ENCODE measurements at places on chromosomes 1 and 21.

DNA sequence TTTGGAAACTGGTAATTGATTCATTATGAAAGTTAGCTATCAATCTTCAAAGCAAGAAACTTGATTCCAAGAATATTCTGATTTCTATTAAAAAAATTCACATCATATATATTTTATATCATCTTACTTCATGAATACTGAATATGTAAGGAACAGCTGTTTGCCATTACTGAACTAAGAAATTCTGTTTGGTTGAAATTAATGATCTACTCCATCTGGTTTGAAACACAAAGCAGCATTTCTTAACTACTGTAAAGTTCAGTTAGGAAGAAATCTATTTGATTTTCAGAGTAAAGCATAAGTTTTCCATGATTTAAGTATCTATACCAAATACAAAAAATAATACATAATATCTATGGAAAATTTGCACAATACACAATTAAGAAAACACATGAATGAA lies 66.0 kb upstream of the SCYL3 start:
- no peak for DNase-seq

GRCh38 chr1:203286161-203286984 lies 18.9 kb upstream of the BTG2 start:
- no peak for DNase-seq

DNA sequence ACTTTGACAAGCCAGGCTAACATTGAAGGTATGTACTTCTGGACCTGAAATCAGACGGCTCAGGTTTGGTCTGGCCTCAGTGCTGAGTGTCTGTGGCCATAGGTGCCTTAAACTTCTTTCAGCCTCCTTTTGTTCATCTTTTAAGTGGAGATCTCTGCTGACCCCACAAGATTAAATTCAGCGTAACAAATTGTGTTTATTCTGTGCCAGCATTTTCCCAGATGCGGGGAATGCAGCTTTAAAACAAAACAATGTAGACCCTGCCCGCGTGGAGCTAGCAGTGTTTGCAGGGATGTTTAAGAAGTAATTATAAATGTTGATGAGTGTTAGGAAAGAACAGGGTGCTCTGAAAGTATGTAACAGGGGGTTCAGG lies 923 bp downstream of the CAP1 start:
- DNase-seq: no peak

- no peak for DNase-seq
These were observed 53.6 kb downstream of the SLC45A1 start for GRCh38 chr1:8371372-8371991.

DNA sequence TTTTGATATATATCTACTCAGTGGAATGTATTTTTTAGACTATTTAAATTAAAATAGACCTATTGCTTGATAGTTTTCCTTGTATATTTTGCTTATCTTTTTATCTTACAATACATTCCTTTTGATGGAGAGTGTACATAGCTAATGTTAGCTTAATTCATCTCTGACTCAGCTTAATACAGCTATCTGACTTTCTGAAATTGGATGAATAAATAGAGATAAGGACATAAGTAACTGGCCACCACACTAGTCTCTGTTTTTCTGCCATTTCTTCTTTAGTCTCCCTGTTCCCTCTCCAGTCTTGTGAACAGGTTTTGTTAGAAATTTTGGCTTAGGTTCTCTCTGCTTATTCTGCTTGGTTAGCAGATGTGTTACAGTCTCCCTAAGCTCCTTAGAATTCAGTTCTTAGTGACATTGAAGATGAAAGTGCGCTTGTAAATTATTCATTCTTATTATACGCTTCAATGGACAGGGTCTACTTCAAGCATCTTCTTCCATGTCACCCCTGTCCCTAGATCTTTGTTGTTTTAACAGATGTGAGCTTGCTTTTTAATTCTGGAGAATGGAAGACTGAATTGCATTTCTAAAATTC lies 59.6 kb downstream of the XPR1 start:
- DNase-seq: no peak

GRCh38 chr1:30691480-30691879 lies 31.9 kb downstream of the MATN1 start:
- DNase-seq: no peak

DNA sequence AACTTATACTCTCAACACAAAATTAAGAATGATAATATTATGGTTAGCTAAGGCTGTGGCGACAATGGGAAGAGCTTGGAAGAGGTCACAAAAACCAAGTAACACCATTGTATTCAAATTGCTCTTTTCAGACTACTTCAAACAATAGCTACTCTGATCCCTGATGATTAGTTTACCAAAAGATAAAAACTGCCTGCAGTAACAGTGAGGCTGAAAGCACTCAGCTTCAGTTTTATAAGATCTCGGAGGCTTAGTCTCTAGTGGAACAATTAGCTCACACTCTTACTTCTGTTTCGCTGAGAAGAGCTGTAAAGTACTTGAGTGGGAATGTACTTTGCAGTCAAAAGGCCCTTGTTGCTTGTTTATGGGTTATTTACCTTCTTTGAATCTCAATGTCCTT lies 278.5 kb downstream of the LRRC7 start:
- DNase-seq: no peak

GRCh38 chr1:225999912-226000337 lies 782 bp upstream of the SDE2 start:
- DNase-seq: no peak

DNA sequence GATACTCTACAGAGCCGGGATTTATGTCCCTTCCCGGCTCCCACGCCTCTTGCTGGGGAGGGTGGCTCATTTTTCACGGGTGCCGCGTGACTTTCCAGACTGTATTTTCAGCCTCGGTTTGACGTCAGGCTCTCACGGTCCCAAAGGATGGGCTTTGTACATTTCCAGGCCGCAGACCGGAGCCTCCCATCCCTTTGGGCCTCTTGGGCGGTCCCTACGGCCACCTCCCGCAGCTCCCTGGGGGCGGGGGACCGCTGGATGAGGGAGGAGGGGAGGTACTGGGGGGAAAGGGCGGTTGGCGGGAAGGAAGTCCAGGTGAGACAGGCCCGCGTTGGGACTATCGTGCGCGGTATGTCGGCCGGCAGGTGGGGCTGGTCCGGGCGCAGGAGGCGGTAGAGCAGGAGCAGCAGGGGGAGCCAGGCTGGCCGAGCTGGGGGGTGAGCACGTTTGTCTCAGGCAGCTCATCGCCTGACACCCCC lies 17.9 kb downstream of the UBL4B start:
- DNase-seq: no peak

DNA sequence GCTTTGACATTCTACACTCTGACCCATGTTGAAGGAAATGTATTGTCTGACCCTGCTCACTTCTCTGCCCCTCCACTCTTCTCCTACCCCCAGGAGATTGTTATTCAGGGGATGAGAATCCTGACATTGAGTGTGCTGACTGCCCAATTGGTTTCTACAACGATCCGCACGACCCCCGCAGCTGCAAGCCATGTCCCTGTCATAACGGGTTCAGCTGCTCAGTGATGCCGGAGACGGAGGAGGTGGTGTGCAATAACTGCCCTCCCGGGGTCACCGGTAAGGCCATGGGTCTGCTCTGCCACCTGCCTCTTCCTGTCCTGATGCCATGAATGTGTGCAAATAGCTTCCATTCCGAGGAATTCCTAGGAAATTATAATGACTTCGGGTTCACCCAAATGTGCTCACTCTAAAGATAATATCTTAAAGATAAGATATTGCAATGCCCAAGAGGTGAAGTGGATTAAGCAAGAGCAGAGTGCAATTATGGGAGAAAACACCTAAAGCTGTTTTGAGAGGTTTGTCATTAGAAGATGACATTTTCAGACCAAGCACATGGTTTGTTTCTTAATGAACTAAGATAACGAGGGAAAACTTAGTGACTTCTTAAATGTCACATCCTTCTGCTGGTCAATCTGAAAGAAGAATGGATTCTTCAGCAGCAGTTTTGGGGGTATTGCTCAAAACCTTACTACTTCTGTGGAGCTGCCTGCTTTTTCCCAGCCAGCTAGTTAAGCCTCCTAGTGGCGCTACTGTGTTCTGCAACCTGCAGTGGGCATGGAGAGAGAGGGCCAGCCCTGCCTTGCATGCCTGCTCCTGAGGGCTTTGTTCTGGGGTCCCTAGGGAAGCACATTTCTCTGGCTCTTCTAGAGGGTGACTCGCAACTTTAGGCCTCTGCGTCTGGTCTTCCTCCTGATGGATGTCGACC lies 41.6 kb downstream of the LAMC2 start:
- DNase-seq: peak; percentile 49

DNA sequence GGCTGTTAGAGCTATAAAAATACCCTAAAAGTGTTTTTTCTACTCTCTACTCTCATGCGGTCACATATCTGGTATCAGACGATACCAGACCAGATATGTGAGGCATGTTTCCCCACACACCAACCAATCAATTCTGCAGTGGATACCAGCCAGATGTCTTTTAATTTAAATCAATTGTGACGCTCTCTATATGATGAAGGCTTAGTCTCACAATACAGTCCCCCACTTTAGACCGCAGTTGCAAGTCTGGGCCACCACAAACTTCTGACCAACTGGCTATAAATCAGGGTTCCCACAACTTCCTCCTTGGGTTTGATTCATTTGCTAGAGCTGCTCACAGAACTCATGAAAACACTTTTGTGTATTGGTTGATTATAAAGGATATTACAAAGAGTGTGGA lies 586.1 kb upstream of the ZP4 start:
- DNase-seq: no peak

- no peak for DNase-seq
These were observed 247.5 kb downstream of the NEGR1 start for GRCh38 chr1:72034827-72035226.

Data from neuronal stem cell (in vitro differentiated cells).